Type B pancreatic cell (in vitro differentiated cells): ENCODE measurements at places on chromosomes 6 and 20.
A peak's percentile ranks its signal among the peaks of the same experiment; 100 is the strongest.

DNA sequence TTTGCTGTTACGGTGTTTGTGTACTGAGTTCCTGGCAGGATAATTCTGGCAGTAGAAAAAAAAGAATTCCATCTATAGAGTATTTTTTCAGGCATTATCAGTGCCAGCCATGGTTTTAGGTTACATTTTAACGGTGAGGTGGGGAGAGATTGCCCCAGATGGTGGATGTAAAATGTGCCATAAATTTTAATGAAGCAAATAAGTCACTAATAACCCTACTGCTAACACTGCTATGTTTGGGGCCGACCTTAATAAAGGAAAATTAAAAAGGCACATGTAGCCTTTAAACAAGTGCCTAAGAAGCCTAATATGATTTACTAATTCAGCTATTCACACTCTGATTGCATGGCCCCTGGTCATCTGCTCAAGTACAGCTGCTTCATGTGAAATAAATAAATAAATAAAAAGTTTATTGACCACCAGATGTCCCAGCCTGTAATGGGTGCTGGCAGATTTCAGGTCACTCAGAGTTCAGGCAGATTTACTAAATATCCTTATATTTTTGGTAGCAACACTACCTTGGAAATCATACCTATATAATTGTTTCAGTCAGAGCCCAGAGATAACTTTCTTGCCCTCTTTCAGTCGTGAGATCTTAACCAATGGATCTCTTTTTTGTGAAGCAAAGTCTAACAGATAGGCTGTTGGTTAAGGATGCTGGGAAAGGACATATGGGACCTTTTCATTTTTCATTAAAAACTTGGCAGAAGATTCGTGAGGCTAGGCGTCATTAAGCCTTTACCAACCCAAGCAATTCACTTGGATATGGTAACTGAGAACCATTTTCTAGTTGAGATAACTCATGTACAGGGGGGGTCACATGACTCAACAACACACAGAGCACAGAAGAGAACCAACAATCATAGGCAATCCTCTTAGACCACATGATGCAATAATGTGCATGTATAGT lies 495.0 kb upstream of the NRSN1 start:
- no peak overlapping the region for H3K4me3 ChIP-seq
- no peaks in the 10 kb centered on the region for H3K36me3 ChIP-seq
- no peak overlapping the region for H3K27ac ChIP-seq

DNA sequence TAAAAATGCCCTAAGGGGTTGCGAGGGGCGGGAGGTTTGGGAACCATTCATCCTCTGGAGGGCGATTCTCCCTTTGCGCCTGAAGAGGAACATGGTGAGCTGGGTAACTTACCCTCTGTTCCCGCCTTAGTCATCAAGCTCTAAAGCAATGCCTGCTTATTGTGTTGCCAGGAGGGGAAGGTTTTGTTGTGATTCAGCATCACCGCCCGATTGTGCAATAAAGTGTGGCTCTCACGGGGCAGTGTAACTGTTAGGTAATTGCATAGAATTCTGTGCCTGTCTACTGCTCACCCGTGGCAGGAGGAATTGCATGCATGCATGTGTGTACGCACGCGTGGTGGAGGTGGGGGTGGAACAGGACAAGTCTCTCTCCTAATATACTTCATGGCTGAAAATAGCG lies 95.5 kb upstream of the AGPAT4 start:
- peaks cover 3% of the 10 kb centered on the region for H3K4me1 ChIP-seq
- no peak overlapping the region for H3K4me3 ChIP-seq
- H3K36me3 ChIP-seq, result no peaks in the 10 kb centered on the region

DNA sequence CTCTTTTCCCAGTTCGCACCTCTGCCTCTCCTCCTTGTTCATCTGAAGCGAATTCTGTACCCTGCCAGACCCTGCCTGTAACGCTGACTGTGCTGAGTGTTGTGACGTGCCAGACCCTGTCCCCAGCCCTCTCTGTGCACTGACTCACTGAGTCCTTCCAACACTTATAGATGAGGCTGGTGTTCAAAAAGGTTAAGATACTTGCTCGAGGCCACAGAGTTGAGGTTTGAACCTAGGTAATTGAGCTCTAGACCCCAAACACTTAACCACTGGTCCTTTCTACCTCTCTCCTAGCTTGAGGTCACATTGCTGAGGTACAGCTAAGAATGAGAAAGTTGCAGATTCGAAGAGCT lies 45.7 kb upstream of the NEDD9 start:
- H3K4me1 ChIP-seq, result peaks cover 32% of the 10 kb centered on the region
- peaks cover 3% of the 10 kb centered on the region for H3K36me3 ChIP-seq
- DNase-seq, result no peak
- H3K4me3 ChIP-seq, result no peak overlapping the region
- peaks cover 9% of the 10 kb centered on the region for H3K27me3 ChIP-seq

DNA sequence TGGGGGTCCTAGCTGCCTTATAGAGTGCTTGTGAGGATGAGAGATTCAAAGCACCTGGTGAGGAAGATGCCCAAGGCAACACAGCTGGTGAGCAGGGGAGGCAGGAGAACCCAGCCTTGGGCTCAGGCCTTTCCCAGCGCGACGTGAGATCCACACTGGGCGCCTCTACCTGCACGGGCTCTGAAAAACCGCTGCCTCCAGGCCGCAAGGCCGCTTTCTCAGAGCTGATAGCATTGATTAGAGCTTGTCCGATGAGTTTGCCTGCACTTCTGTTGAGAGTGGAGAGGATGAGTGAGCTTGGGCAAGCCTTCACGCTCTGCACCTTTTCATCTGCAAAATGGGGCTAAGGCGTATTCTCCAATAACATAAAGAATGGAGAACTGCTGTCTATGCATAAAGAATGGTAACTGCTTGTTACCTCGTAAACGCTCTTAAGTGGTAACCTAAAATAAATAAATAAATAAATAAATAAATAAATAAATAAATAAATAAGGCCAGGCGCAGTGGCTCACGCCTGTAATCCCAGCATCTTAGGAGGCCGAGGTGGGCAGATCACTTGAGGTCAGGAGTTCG lies 916 bp downstream of the PABPC1L start:
- H3K27me3 ChIP-seq, result no peaks in the 10 kb centered on the region
- H3K4me3 ChIP-seq, result peak overlapping the region; percentile 88
- H3K27ac ChIP-seq, result peak overlapping the region; percentile 34
- DNase-seq, result no peak
- peaks cover 18% of the 10 kb centered on the region for H3K36me3 ChIP-seq

DNA sequence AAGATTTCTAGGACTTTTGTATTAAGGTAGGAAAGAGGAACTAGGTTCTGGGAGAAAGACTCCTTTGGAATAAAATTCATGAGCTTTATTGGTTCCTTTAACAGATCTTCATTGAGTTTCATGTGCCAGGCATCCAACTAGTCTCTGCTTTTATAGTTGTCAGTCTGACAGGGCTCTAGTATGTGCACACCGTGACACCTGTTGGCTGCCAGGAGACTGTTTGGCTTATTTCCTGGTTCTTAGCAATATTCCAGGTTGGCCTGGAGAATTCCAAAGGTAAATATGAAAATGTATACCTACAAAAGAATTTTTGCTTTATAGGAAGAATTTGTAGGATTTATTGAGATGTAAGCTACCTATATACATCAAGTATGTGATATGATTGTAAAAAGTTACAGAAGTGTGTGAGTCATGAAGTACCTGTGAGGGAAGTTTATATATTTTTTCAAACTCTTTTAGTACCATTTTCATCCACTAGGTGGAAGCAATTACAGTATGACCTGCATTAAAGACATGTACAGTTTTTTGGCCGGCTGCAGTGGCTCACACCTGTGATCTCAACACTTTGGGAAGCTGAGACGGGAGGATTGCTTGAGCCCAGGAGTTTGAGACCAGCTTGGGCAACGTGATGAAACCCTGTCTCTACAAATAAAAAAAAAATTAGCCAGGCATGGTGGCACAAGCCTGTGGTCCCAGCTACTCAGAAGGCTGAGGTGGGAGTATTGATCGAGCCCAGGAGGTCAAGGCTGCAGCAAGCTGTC lies 35.2 kb downstream of the NDUFAF5 start:
- peaks cover 17% of the 10 kb centered on the region for H3K36me3 ChIP-seq
- no peak overlapping the region for H3K4me3 ChIP-seq
- no peak overlapping the region for H3K27ac ChIP-seq
- H3K4me1 ChIP-seq, result no peaks in the 10 kb centered on the region

DNA sequence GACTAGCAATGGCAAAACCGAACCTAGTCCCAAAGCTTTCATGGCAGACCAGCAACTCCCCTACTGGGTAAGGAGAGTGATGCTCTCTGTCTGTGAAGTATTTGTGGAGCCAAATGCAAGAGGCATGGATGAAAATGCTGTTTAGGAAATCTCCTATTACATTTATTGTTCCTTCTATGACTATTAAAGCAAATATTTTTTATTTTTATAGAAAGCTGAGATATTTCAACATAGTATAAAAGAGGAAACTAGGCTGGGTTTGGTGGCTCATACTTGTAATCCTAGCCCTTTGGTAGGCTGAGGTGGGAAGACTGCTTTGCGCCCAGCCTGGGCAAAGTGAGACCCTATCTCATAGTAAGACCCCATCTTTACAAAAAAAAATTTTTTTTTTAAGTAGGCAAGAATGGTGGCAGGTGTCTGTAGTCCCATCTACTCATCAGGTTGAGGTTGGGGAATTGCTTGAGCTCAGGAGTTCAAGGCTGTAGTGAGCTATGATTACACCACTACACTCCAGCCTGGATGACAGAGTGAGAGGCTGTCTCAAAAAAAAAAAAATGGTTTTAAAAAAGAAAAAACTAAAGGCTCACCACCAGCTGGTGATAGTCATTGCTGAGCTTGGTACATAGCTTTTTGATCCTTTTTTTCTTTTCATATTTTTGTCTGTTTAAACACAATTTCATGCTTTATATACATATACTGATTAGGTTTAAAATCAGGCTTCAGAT lies 11.3 kb downstream of the KDM1B start:
- no peaks in the 10 kb centered on the region for H3K4me1 ChIP-seq
- no peaks in the 10 kb centered on the region for H3K27me3 ChIP-seq
- DNase-seq, result no peak
- no peak overlapping the region for H3K4me3 ChIP-seq

DNA sequence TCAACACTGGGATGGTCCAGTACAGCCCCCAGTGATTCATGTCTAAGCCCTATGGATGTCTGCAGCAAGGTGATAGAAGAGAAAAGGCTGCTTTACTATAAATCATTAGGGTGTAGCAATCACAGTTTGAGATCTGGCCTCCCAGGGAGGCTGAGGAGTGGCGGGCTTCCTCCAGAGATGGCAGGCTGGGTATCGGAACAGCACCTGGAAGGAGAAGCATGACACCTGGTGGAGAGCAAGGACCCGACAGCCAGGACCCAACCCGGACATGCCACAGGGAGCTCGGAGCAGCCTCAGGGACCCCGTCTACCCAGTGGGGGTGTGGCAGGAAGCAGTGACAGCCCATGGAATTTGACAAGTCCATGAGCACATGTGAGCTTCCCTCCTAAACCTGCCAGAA lies 114.8 kb upstream of the CD93 start:
- H3K4me3 ChIP-seq, result no peak overlapping the region
- H3K27ac ChIP-seq, result no peak overlapping the region
- H3K4me1 ChIP-seq, result peaks cover 15% of the 10 kb centered on the region
- DNase-seq, result no peak

DNA sequence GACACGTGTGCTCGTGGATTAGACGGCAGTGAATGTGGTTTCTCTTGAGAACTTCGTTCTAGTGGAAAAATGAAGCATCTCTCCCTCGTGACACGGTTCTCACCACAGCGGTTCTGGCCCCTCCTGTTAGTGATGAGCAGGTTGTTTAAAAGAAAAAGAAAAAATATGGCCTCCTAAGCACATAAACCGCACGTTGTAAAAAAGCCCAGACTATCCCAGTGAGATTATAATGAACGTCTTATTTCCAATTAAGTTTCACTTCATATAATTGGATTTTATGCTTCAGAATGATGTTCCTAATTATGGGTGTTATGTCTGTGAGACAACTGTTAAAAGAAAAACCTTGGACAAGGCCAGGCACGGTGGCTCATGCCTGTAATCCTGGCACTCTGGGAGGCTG lies 74.5 kb upstream of the FRMD1 start:
- no peaks in the 10 kb centered on the region for H3K27me3 ChIP-seq
- H3K4me1 ChIP-seq, result peaks cover 64% of the 10 kb centered on the region
- no peaks in the 10 kb centered on the region for H3K36me3 ChIP-seq
- DNase-seq, result no peak
